ENCODE measurements at places on chromosomes 3 and 15.

GRCh38 chr15:34583399-34584329 is at the start of gene GOLGA8B:
GOLGA8B (minus strand) TSS chr15:34583651; CDS start chr15:34535912, 47,739 bp downstream.
- peak; percentile 88 for DNase-seq

DNA sequence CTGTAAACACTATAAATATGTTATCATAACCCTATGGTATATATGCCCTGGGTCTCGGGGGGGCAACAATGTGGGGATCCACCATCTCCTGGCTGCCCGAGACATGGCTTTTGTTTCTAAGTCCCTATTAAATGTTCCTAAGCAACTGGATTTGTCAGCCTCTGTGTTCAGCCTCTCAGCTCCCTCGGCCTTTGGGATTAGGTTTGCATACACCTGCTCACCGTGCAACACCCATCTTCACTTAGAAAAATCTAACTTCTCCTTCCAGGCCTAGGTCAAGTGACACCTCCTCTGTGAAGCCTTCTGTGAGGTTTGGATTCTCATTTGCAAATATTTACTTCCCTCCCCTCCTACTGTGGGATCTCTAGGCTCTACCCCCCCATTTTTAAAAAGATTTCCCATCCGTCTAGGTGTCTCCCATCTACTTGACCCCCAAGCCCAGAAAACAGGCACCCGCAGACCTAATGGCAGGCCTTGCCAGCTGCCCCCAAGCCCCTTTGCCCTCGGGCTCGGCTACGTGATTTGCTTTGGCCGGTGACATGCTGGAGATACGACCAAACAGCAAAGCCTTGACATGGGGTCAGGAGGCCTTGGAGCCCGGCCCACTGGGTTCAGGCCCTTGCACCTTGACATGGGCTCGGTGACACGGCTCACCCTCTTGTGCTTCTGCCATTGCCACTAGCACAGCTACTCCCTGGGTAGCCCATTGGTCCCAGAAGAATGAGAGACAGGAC is 66.0 kb upstream of the BLM start:
- DNase-seq: no peak

GRCh38 chr15:67918205-67918861 is 78.5 kb upstream of the RNU6-1 start:
- no peak for DNase-seq

GRCh38 chr3:15295506-15295905 is 36.9 kb downstream of the SH3BP5 start:
- DNase-seq: no peak

GRCh38 chr3:172980849-172981248 is 160.2 kb downstream of the SPATA16 start:
- DNase-seq: no peak

DNA sequence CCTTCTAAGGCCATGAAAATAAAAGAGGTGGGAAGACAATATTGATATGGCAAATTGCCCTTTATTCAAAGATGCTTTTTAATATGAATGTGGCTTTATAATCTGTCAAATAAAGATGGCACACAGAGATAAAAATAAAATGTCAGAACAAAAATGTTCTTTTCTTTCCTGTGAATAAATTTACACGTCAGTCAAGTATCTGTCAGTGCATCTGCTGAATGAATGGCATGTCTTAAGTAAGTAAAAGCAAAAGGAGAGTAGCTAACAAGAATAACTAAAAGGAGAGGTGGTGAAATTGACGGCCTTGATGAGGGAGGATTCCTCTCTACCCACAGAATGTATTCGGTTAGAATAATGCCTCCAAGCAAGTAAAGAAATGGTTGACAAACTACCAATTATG is 1021.7 kb upstream of the GBE1 start:
- no peak for DNase-seq

DNA sequence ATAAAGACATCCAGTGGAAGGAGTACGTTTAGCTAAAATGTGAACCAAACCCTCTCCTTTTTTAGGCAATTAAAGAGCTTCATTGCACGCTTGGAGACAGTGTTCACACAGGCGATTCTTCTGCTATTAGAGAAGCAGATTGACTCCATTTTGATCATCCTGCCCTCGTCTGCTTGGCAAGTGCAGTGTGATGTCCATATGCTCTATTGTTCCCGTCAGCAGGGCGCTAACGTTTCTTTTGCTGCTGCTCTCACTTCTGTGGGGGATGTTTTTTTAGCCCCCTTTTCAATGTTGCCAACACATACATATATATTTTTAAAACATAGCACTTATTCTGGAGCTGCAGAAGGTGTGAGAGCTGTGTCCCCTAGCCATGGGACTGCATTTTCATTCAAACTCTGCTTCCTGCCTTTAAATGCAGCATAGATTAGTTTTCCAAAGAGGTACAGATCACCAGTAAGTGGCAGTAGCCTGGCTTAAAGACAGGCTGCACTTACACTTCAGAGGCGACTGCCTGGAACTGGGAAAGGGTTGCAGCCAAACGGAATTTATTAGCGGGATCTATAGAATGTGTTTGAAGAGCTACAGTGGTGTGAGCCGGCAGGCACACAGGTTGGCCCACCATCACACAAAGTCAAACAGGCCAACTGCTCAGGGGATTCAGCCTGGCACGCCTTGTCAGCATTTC is 292.6 kb upstream of the DPH6 start:
- no peak for DNase-seq

DNA sequence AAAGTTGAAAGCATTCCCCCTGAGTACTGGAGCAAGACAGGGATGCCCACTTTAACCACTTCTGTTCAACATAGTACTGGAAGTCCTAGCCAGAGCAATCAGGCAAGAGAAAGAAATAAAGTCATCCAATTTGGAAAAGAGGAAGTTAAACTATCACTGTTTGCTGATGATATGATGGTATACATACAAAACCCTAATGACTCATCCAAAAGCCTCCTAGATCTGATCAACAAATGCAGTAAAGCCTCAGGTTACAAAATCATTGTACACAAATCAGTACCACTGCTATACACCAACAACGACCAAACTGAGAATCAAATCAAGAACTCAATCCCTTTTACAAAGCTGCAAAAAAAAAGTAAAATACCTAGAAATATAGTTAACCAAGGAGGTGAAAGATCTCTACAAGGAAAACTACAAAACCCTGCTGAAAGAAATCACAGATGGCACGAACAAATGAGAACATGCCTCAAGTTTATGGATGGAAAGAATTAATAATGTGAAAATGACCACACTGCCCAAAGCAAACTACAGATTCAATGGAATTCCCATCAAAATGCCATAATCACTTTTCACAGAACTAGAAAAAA is 40.3 kb downstream of the RPL39L start:
- no peak for DNase-seq

DNA sequence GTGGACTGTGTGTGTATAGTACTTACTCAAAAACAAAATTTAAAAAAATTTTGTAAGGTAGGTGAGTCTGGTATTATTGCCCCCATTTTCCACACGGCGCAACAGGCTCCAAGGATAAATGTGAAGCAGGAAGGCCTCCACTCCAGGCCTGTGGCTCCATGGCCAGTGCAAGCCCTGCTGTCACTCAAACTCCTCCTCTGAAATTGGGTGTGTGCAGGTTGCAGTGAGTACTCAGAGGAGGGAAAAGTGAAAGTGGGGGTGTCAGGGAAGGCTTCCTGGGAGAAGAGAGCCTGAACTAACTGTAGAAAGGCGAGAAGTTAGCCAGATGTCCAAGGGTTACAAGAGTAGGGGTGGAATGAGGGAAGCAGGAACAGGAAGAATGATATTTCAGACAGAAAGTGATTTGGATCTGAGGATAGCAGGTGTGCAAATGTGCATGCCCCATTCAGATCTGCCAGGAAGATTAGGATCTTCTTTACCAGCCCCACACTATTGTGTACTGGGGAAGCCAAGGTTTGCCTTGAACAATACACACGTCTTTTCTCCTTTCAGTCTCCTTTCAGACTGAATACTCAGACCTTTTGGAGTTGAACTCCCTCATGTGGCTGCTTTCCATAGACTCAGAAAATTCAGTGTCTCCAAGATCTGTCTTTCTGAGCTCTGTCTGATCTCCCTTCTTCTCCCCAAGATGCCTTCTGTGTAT is 48.7 kb upstream of the RYK start:
- DNase-seq: no peak

DNA sequence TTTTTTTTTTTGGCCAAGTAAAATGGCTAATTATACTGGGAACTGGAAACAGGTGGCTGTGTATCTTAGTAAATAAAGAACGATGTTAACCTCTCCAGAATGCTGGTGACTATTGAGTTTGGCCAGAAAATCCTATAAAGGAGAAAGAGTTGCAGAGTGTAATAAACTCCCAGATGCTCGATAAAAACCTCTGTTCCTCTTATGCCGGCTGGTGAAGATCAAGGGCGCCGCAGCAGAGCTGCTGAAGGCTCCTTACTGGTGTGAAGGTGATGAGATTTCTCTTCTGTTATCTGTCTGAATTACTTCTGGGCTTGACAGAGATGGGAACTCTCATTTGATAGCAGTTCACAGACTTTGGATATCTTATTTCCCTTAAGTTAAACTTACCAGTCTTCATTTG is 104.6 kb downstream of the PTPRG start:
- DNase-seq: no peak

GRCh38 chr3:118850687-118851086 is 184.0 kb downstream of the IGSF11 start:
- DNase-seq: no peak

- no peak for DNase-seq
Measured at GRCh38 chr15:39597751-39598185, 16.9 kb downstream of the THBS1 start.

DNA sequence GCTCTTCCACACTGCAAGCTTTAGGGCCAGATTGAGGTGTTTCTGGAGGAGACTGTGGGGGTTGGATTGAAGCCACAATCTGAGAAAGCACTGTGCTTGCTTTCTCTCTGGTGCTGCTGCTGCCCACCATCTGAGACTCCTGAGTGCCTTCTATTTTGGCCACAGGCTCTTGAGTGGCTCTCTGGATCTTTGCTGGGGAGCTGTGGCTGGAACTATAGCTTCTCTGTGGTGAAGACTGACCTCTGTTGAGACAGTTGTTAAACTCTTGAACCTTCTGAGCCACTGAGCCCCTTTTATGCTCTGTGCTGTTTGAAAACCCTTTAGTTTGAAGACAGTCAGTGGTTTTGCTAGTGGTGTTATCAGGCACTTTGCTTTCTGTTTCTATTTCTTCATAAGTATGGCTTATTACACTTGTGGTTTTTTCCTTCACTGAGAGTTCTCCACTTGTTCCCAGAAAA is 108.7 kb upstream of the TSPAN3 start:
- no peak for DNase-seq

GRCh38 chr3:146071632-146072031 is 89.4 kb downstream of the PLOD2 start:
- no peak for DNase-seq

GRCh38 chr3:52123106-52123725 is 31.0 kb downstream of the POC1A start:
- peak; percentile 88 for DNase-seq

GRCh38 chr3:46928282-46928681 is 48.3 kb downstream of the CCDC12 start:
- DNase-seq: no peak

GRCh38 chr3:129313665-129314385 is 35.2 kb downstream of the HMCES start:
- DNase-seq: peak; percentile 57

GRCh38 chr3:55059027-55059629 is 131.3 kb upstream of the LRTM1 start:
- DNase-seq: no peak

GRCh38 chr3:184351511-184352148 is 9.8 kb downstream of the CLCN2 start:
- DNase-seq: no peak

DNA sequence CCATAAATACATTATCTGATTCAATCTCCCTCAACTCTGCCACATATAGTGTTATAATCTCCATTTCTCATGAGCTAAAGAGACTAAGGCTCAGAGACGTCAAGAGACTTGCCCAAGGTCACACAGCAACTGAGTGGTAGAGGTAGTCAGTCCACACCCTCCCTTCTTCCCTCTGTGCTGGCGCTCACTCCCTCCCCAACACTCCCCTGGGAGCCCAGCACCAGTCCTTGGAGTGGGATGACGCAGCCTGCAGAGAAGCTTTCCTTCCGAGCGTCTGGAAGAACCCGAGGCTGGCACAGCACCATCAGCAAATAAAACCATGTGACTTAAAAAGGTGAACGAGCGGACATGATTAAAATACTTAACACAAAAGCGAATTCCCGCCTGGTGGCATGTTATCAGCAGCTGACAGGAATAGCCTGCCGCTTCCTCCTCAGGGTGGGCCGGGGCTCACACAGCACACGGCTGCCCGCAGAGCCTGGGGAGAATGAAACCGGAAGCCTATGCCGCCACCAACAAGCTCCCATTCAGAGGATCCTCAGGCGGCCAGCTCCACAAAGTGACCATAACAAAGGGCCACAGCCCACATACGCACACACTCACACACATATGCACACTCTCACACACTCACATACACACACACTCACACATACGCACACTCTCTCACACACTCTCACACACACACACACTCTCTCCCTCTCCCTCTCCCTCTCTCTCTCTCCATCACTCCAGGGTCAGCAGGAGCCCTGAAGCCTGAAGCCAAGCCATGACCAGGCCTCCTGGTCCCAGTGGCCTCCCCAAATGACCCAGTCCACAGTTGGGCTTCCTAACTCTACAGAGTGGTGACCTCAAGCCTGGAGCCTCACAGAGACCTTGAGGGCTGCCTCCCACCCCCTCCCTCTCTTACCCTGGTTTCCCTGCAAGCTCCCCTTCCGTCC is 120.5 kb downstream of the XXYLT1 start:
- peak; percentile 60 for DNase-seq

DNA sequence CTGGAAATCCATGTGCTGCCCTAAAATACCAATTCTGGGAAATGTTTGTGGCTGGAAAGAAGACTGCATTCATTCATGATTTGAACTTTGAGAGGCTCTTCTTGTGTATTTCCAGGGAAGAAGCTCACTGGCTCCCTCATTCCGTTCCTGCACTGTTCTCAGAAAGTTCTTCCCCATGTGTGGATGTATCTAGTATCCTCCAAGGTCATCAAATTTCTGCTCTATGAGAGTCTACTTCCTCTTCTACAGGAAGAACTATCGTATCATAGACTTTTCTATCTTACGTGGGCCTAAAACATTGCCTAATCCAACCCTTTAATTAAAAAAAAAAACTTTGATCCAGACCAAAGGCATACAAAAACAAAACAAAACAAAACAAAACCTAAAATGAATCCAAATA is 2.9 kb downstream of the CCR3 start:
- no peak for DNase-seq

- peak; percentile 76 for DNase-seq
Measured at GRCh38 chr3:71724584-71725270, 475 bp downstream of the EIF4E3 start.

DNA sequence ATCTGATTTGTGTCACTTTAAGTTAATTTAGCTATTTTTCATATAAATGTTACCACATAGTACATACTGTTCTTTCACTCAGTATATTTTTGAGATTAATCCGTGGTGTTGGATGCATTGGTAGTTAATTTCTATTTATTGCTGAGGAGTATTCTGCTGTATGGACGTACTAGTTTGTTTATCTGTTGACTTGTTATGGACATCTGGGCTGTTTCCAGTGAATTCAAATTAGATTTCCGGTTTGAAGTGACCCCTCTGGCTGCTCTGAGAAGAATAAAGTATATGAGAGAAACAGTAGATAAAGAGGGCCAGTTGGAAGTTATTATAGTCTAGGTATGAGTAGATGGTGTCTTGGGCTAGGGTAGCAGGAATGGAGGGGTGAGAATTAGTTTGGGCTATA is 15.6 kb downstream of the KAT2B start:
- DNase-seq: no peak

GRCh38 chr3:14898929-14899328 is 48.5 kb upstream of the NR2C2 start:
- DNase-seq: no peak

Measured in activated CD8-positive, alpha-beta memory T cell treated with anti-CD3 and anti-CD28 coated beads, Interleukin-2, amount 50 U/mL, for 48 hours (primary cell).